T-helper 17 cell (primary cell): ENCODE measurements at places on chromosomes 5 and 9.

DNA sequence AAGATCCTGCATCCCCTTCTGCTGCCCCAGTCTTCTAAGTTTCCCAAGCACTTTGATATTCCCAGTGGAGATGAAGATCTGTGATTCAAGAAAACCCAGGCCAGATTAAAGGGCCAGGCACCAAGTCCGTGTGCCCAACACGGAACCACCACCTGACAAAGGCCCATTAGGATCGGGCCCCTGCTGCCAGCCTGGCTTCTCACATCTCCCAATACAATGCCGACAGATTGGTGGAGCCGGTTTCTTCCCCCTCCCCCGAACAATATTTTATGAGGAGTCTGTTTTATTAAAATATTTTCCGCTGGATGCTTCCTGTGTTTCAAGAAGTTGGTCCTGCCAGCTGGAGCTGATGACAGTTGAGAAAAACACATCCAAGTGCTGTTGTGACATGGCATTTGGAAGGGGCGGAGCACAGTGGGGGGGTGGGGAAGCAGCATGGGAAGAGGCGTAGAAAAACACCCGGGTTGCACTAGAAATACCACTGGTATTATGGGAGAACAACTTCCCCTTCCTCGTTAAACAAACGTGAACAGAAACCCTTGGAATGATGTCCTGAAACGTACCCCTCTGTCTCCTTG lies 45.0 kb downstream of the CRB2 start:
- no peak for DNase-seq

DNA sequence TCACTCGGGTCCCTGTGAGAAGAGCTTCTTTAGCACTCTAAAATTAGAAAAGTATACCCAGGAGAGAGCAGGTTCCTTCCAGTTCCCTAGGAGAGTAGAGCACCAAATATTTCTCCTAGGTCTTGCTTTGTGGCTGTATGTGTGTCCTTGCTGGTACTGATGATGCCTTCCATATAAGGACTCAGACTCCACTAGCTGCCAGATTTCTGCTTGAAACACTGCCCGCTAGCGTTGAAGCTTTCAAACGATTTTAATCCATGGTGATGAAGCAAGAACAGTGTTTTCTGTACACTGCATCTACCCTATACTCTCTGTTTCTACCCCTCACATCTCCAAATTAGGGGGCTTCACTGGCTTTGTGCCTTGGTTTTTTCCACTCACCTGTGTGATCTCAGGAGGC lies 2.4 kb upstream of the SMC2 start:
- DNase-seq = no peak

GRCh38 chr5:22673131-22673530 lies 180.0 kb downstream of the CDH12 start:
- DNase-seq = no peak

- no peak for DNase-seq
These were observed 21.5 kb downstream of the TMC1 start for GRCh38 chr9:72542917-72543316.

DNA sequence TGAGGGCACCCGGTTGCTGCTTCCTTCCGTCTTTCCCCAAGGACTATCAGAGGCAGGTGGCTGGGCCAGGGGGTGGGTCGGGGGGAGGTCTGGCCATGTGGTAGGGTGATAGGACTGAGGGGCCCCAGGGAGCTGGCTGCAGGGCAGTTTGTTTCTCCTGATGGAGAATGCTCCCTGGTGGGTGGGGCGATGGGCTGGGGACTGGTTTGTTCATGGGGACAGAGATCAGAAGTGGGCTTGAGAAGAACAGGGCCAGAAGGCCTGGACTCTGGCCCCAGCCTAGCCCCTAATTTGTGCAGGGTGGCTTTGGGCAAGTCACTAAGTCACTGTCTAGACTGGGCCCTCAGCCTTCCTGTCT lies 117.4 kb downstream of the RGS3 start:
- DNase-seq = no peak

GRCh38 chr5:67476531-67476930 lies 279.9 kb upstream of the CD180 start:
- no peak for DNase-seq

GRCh38 chr5:127950707-127951391 lies 132.7 kb upstream of the SLC12A2 start:
- DNase-seq = no peak

DNA sequence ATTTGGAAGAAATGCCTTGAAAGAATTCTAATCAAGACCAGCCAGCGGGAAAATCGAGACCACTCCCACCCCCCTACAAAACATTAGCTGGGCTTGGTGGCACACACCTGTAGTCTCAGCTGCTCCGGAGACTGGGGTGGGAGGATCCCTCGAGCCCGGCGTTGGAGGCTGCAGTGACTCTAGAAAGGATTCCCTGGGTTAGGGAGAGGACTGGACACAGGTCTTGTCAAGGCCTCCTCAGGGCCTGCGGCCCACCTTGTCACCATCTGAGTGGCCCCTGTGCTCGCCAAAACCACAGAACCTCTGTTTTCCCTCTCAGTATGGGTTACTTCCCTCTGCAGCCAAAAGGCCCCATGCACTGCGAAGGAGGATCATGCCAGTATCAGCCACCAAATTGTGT lies 16.5 kb upstream of the GOLM1 start:
- no peak for DNase-seq

DNA sequence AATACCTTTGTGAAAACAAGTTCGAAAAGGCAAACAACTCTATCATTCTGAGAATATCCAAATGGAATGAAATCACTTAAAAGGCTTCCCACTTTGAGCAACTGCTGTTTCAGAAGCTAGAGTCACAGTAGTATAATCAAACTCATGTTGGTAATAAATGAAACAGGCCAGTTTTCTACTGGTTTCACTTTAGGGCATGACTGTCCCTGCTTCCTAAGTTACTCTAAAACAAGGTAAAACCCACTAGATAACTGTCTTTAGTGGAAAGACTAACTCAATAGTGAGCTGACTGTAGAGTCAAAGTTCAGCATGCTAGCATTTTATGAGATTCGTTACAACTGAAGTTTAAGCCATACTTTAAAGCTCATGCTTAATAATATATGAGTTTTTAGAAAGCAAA lies 6.0 kb downstream of the CDC26 start:
- no peak for DNase-seq

- DNase-seq = no peak
These were observed 16.2 kb upstream of the ERAP1 start for GRCh38 chr5:96823900-96824380.

GRCh38 chr5:54860321-54860720 lies 125.1 kb downstream of the ESM1 start:
- no peak for DNase-seq

DNA sequence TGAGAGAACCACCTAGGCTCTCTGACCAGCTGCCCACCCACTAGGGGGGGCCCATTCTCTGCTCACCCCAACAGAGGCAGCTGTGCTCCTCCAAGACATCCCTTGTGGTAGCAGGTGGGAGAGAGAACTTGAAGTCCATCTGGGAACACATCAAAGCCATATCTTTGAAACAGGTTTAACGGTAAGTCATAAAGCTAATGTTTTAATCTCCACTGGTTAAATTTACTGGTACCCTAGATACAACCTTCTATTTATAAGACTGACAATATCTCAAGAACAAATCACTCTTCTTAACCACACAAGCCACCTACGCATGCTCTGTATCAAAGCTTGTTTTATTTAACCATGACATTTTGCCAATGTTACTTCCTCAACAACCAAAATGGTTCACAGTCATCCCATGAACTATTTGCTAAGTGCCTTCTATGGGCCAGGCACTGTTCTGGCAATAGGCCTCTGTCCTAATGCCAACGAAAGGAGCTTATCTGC lies 20.4 kb downstream of the AUH start:
- no peak for DNase-seq

DNA sequence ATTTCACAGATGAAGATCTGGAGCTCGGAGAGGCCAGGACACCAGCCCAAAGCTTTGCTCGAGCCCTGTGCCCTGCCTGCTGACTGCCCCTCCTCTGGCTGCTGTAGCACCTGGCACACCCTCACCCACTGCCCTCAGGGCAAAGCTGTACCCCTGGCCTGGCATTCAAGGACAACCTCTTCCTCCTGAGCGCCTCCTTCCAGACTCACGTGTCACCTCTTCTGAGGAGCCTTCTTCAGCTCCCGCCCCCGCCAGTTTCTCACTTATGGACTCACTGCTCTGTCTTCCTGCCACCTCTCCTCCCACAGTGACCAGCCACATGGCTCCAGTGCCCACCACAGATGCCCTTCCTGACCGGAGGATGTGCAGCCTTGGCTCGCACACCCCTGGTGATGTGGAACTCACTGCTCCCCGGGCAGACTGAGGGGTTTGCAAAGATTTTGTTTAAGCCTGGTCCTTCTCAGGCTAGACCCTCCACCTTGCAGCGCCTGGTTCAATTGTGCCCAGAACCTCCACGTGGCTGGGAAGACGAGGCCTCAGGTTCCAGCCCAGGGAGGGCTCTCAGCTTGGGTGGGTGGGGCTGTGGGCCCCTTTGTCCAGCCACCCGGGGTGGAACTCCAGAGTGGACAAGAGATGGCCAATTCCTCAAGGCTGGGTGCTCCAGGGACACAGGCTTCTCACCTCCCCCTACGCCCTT lies 46.6 kb upstream of the PHYKPL start:
- DNase-seq = no peak

DNA sequence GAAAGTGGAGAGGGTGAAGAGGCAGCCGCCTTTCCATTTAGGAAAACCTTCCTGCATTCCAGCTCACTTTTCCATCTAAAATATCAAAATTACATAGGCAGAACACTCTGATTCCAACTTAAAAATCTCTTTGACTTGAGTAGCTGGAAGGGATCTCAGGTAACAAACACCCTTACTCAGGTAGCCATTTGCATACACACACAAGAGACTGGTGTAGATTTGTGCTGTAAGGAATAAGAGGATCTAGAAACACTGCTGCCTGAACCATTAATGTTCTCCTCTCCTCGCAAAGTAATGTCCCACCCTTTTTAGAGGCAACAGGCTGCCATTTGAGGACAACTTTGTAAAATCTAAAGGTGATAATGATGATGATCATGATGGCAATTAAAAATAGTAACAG lies 53.5 kb downstream of the BNC2 start:
- DNase-seq = no peak

DNA sequence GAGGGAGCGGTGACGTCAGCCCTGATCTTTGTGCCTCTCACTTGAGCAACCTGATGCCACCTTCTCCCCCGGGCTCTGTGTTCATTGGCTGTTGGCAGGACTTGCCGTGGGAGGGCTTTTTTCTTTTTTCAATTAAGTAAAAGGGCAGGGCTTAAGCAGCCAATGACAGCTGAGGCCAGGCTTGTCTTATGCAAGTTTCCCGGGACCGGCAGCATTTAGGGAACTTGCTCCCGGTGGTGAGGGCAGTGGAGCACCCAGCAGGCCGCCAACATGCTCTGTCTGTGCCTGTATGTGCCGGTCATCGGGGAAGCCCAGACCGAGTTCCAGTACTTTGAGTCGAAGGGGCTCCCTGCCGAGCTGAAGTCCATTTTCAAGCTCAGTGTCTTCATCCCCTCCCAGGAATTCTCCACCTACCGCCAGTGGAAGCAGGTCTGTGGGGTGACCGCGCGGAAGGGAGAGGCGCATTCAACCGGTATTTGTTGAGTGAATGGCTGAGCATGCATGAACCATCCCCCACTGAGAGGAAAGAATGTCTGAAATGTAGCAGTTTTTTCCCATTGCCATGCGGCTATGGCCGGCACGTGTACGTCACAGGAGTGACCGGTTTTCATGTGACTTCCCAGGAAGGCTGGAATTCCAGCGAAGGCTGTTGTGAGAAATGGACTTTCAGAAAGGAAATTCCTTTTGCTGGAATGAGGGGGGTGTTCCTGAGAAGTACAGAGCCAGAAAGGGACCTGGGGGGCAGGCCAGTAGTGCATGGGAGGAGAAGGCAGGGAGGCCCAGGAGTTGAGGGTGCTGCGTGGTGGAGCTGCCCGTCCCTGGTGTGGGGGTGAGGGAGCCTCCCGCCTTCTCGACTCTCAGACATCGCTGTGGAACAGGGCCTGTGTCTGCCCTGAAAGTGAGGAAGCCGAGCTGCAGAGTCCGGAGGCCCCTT lies 29.0 kb downstream of the PTGES2 start:
- DNase-seq = peak; percentile 42

- no peak for DNase-seq
These were observed 1359.1 kb upstream of the CDH9 start for GRCh38 chr5:28397502-28397941.

DNA sequence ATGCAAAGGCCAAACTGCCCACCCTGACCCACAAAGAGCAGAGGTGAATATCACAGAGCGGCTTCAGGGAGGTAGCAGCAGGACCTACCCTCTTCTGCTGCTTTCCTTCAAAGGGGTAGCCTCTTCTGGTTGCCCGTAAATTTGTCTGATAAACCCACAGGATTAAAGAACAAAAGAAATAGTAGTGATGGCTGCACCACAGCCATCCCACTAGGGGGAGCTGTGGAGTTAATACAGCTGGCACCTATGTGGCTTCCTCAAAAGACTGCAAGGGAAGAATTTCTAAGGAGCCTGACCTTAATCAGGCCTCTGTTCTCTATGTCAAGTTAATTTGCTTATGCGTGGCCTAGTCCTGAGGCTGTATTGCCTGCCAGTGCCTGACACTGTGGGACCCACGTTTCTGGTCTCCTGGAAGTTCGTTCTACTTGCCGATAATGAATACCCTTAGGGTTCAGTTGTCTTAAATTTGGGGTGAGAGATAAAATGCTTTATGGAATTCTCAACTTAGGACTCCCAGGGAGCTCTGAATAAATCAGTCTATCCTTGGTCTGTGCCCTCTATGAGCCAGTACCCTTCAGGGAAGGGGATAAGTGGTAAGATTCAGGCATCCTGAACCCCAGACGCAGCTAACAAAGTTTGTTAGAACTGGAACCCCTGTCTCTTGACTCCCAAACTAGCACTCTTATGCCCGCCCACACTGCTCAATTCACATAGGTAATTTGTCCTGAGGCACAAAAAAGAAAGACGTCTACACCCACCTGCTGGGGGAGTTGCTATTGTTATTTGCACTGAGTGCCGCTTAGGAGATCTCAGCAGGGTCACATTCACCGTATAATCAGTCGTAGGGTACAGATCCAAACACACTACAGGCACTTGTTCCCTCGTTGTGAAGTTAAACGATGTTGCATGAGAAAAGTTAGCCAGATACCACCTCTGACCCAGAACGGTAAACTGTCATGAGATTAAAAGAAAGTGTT lies 77.1 kb downstream of the SUSD1 start:
- DNase-seq = peak; percentile 57

GRCh38 chr5:172626031-172626581 lies 15.0 kb upstream of the NEURL1B start:
- DNase-seq = no peak

GRCh38 chr5:86968301-86968753 lies 299.4 kb upstream of the RASA1 start:
- no peak for DNase-seq

- DNase-seq = no peak
These were observed 239.6 kb downstream of the CACNA1B start for GRCh38 chr9:138117101-138117750.

DNA sequence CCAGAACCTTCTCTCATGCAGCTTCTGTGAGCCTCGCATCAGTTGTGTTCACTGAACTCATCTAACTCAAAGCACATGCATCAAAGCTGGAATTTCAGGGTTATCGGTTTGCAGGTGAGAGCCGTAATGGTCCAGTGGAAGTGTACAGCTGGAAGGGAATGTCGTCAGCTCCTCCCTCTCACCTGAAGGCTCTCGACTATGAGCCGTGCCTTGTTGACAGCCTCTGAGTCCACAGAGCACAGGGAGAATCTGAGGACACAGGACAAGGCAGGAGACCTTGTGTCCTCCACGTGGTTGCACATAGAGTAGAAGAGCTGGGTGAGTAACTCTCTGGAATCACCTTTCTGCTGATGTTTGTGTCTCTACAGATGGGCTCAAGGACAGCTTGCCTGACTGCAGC lies 38.8 kb downstream of the PROP1 start:
- no peak for DNase-seq

GRCh38 chr9:20732118-20732517 lies 48.1 kb downstream of the FOCAD start:
- no peak for DNase-seq
